ENCODE measurements at places on chromosomes 6 and 20.

GRCh38 chr6:143064271-143064670 lies 3.6 kb downstream of the AIG1 start:
- no peak for DNase-seq

DNA sequence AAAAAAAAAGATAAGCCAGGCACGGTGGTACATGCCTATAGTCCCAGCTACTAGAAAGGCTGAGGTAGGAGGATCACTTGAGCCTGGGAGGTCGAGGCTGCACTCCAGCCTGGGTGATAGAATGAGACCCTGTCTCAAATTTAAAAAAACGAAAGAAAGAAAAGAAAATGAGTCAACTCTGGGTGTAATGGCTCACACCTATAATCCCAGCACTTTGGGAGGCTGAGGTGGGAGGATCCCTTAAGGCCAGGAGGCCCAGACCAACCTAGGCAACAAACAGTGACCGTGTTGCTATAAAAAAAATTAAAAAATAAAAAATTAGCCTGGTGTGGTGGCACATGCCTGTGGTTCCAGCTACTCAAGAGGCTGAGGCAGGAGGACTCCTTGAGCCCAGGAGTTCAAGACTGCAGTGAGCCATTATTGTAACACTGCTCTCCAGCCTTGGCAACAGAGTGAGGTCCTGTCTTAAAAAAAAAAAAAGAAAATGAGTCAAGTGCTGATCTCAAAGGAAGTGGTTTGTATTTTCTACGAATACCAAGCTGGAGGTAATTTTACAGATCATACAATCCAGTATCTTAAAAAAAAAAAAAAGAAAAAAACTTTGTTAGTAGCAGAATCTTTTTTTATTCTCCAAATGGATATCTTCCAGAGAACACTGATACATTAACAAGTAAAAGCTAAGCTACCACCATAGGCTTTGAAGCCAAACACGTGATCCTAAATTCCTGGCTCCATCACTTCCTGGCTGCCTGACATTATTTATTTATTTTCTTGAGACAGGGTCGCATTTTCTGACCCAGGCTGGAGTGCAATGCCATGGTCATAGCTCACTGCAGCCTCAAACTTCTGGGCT lies 5.7 kb downstream of the COMMD7 start:
- DNase-seq: no peak

GRCh38 chr6:152696522-152696921 lies 1.2 kb upstream of the MYCT1 start:
- DNase-seq: no peak

DNA sequence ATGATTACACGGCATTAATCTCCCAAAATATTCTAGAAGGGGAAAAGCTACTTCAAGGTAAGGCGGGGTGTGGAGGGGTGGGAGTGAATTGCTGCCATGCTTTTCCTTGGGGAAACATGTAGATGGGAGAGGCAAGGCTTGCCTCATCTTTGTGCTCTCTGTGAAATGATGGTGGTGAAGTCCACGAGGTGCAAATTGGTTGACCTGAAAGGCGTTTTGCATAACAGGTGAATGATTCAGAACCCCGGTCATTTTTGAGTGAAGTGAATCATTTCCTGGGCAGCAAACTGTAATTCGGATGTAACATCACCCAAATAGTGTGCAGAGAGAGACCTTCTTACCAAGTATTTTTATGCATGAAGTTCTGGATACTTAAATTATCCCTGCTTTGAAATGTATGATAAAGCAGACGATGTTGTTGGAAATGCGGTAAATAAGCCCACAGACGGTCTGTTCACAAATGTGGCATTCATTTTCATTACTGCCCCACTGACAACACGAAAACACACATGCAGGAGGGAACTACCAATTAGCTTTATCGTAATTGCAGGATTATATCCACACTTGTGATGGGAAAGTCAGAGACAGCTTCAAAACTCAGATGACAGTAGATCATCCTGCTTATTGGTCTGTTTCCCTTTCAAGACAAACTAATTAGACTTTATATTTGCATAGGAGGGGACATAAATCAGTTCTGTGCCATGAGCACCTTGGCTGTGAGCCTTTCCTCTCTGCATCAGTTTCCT lies 3.0 kb downstream of the CDH4 start:
- DNase-seq: no peak

DNA sequence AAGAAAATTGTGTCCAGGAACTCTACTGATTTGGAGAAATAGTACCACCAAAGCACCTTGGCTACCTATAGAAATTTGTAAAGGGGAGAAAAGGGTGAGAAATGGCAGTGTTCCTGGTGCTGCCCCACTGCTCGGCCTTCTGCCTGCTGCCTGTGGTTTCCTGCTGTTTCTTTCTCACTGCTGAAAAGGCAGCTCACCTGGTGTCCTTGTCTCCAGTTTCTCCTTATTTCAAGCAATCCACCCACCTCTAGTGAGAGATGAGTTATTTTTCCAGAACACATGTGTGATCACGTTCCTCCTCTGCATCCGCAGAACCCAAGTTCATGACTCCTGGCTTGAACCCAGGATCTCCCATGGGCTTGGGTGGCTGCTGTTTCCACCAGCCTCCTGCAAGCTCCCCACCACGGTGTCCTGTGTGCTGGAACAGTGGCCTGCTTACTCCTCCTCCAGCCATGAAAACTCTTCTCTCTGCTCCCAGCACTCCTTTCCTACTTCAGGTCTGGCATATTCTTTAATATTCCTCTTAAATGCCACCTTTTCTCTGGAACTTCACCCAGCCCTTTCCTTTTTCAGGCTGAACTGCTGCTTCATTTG lies 48.9 kb downstream of the ELOVL2 start:
- DNase-seq: no peak

GRCh38 chr6:85460154-85460920 lies 10.5 kb downstream of the NT5E start:
- DNase-seq: no peak

DNA sequence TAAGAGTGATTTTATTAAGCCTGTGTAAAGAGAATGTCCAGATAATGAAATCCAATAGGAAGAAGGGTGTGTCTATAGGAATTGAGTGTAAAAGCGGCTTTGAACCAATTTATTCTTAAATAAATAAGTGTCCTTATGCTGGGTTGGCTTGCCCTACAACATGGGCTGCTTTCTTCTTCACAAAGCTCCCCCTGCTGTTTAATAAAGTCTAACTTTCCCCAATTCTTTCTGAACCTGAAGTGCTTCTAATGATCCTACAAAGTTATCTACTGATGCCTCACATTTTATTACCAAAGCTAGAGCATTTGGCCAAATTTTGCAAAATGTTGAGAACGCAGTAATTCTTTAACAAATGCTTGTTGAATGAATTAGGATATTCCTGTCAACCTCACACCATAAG lies 36.3 kb upstream of the SIRT5 start:
- DNase-seq: no peak

- DNase-seq: no peak
Measured at GRCh38 chr20:3282271-3283221, 43.6 kb upstream of the SLC4A11 start.
